A172 (cell line): ENCODE measurements at places on chromosomes 4 and X.

DNA sequence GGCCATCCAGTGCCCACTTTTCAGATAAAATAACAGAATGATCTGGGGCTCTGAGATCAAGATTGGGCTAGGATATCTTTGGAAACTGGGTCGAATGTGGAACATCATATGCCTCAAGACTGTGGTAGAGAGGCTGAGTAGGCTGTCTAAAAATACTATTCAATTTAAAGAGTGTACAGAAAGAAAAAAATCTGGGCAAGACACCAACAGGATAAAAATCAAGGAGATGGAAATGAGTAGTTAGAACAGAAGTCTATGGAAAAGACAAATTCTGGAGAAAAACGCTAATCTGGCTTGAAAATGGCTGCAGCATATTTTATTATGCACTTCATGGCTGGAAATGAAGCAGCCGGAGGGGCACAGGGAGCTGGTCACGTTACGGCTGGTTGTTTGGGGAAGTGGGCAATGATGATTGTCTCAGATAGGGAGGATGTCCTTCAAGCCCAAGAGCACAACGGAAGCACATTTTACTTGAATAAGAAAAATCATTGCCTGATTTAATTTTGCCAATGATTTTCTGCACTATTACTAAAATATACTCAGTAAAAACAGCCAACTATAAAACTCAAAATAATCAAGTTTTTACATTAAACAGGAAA, 27.1 kb upstream of the MAPK10 start:
- DNase-seq, result no peak

DNA sequence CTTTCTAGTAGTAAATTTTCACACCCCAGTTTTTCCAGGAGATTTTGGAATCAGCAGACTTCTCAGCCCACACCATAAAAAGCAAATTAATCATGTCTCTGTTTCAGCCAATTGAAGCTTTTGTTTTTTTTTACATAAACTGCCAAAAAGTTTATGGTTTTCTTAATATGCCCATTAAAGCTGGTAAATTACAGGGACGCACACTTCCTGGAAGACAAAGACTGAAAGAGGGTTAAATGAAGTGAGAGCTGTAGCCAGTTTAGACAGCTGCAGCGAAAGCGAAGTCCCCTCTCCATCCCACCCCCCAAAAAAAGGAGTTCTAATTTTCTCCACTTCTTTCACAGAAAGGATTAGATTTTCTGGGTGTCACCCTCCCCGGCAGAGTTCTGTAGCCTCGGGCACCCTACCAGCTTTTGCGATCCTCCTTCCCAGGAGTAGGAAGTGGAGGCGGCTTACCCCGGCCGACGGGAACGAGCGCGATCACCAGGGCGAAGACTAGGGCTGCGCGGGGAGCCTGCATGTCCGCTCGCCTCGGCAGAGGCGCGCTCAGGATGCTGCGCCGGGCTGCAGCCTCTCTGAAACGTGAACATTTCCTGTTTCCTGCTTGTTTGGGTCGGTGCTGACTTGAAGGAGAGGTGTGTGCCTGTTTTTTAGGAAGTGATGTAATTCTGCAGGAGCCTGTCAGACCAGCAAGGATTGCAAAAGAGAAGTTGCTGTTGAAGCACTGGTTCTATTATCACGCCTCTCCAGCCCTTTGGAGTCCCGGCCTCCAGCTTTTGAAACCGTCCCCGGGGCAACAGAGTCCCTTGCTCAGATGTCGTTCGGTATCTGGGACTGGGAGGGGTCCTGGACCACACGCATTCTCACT, at the start of gene TMEM154:
TSS of gene TMEM154 (minus strand) at position 584 of the 868 bp plus-strand sequence. CDS start at position 520, 64 bp downstream.
- peak; percentile 82 for DNase-seq

DNA sequence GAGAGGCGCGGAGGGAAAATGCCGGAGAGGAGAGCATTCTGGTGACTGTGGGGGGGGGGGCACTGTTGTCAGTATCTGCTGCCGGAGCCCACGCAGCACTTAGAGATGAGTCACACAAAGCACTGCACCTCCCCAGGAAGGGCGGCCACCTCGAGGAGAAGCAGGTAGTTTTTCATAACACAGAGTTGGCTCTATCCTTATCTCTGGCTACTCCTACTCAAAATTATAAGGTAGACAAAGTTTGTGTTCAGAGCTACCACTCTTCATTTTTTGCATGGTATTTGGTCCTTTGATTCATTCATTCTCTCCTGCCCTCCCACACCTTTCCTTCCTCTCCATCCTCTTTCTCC, 76.2 kb upstream of the SCOC start:
- DNase-seq, result peak; percentile 38

- no peak for DNase-seq
Observed at GRCh38 chrX:35696760-35697234, 101.3 kb upstream of the MAGEB16 start.

DNA sequence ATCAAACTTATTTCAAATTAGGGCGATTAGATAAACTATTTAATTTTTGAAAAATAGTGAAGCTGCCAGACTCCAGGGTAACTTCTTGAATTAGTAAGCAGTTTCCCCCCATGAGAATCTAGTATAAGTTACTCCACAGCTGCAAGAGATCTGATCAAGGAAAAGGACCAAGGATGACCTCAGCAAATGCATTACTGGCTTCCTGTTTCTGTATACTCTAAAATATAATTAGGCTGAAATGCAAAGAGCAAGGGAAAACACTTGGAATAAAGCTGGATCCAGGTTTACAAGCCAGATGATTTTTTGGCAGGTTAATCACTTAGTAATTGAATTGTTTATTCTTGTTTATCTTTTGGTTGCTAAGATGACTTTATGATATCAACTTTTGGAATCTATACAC, 13.4 kb upstream of the P2RY10 start:
- DNase-seq, result no peak
